Effector memory CD4-positive, alpha-beta T cell (primary cell): ENCODE measurements at places on chromosomes 2 and 18.
A peak's percentile ranks its signal among the peaks of the same experiment; 100 is the strongest.

GRCh38 chr2:44753552-44754285, 187.8 kb upstream of the SIX3 start:
- no peak for DNase-seq

- no peak for DNase-seq
Measured at GRCh38 chr18:40917056-40917455, 1038.0 kb upstream of the PIK3C3 start.

DNA sequence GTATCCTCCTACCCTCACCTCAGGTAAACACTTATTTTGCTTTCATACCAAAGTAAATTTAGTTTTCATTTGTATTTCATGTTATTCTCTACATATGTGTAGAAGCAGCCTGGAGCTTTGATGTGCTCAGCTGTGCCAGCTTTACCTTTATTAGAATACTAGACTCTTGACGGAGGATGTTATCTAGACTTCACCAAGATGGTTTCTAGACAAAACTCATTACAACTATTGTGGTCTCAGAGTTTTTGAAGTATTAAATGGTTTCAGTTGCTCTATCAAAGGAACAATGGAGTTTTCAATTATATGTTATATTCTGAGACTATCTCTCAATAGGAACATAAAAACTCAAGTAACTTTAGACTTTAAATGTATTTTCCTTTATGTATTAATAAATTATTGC, 5.0 kb upstream of the IL18RAP start:
- DNase-seq, result no peak

DNA sequence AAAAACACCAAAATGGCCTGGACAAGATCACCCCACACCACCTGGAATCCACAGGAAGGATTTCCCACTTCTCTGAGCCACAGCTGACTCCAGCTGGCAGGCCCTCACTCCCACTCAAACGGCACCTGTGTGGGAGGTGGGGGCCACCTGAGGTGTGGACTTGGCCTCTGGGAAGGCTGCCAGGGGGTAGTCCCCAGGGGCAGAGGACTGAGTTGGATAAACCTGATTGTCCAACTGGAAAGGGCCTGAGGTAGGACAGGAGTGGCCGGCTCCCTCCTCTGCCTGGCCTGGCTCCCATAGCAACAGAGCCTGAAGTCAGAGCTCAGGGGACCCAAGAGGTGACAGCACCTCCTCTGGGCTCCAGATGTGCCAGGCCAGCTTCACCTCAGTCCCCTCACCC, 300.2 kb downstream of the CELF4 start:
- no peak for DNase-seq

- DNase-seq, result no peak
Measured at GRCh38 chr2:210991107-210991506, 434.7 kb downstream of the CPS1 start.

DNA sequence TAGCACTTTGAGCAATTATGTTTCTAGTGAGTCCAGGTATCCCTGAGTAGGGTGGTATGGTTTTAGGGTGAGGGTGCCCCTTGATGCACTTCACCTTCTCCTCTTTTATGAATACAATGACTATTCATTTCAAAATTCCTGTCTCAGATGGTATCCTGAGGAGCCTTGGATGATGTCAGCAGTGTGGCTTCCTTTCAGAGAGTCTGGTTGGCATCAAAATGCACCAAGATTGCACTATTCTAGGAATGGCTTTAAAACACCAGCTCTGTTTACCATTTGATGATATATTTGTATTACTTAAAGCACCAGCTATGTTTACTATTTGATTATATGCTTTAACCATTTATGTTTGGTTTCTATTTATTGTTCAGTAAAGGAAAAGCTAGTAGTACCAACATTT, 141.0 kb downstream of the FMNL2 start:
- DNase-seq, result no peak

DNA sequence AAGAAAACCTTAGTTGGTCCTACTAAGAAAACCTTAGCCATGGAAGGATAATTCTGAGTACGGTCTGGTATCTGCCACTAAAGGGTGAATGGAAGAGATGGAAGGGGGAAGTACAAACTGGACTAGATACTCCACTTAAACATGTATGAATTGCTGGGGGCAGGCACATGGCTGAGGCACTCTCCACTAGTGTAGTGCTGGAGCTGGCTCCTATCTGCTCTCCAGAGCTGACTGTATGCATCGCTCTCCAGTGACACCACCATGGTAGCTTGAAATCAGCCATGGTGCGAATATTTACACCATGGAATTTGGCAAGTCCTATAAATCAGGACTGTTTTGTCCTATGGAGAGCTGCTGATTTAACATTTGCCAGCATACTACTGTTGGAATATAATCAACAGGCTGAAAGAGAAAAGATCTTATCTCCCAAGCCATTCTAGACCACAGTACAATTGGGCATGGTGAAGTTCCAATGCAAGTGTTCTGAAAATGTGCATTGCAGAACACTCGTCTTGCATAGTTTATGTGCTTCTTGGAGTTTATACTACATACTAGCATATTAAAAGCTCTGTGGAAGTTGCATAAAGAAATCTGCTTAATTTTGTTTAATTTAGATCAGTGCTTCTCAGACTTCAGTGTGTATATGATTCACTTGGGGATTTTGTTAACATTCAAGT, 277.4 kb downstream of the TDRD15 start:
- DNase-seq, result no peak

- no peak for DNase-seq
Measured at GRCh38 chr18:57959278-57959677, 84.7 kb upstream of the NEDD4L start.

- peak; percentile 75 for DNase-seq
Measured at GRCh38 chr18:77063260-77063659, 69.3 kb downstream of the MBP start.

- DNase-seq, result no peak
Measured at GRCh38 chr18:5998907-5999306, 103.6 kb upstream of the TMEM200C start.

DNA sequence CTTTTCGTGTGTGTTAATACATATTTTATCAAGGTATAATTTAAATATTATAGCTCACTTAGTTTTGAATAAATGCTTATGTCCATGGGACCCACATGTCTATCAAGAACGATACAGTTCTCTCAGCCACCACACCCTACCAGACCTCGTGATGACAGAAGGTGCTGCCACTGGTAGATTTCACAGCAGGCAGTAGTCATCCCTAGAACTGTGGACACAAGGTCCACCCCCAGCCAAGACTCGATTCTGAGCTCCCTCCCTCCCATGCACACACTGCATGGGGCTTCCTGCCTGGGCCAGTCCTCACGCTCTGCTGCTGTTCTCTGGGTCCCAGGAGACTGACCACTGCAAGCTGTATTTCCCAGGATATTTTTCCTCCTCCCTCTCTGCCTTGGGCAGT, 26.5 kb upstream of the CREB1 start:
- no peak for DNase-seq

DNA sequence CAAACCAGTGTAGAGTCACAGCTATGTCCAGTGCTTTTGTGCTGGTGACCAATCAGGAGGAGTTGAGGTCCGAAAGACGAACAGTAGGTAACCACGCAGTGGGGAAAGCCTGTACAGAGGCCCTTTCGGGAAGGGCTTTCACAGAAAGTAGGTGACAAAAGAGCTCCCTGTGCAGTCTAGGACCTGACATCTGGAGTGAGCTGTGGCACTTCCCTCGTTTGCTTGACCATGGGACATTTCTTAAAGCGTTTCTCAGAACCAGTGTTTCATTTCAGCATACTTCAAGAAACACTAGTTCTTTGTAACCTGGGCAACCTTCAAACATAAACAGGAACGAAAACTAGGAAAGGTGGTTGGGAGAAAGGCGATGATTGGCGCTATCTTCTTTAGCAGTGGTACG, 55.7 kb upstream of the ITM2C start:
- no peak for DNase-seq

DNA sequence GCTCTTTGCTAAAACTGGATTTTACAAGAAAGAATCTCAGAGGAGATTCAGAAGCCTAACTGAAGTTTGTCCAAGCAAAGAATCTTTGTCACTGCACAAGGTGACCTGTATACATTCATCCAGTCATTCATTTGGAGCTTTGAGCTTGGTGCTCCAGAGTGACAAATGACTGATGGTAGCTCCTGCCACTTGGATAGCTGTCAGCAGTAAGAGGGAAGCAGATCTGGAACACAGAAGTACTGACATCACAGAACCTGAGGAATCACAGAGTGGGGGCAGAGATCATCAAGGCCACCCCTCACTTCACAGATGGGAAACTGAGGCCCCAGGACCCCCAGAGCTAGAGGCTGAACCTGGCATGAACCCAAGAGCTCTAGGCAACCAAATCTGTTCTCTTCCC, 28.8 kb upstream of the IGFBP2 start:
- DNase-seq, result no peak
